ENCODE measurements at places on chromosomes 16 and 17.

DNA sequence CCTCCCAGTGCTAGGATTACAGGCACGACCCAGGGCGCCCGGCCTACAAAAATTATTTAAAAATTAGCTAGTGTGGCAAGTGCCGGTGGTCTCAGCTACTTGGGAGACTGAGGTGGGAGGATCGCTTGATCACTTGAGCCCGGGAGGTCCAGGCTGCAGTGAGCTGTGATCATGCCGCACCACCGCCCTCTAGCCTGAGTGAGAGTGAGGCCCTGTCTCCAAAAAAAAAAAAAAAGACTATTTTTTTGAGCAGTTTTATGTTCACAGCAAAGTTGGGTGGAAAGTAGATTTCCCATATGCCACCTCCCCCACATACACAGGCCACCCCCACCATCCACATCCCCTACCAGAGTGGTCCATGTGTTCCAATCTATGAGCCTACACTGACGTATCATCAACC, 84.9 kb downstream of the MGAT5B start:
- no peak for DNase-seq

GRCh38 chr16:86494565-86495356, 15.6 kb upstream of the FOXF1 start:
- DNase-seq = no peak

DNA sequence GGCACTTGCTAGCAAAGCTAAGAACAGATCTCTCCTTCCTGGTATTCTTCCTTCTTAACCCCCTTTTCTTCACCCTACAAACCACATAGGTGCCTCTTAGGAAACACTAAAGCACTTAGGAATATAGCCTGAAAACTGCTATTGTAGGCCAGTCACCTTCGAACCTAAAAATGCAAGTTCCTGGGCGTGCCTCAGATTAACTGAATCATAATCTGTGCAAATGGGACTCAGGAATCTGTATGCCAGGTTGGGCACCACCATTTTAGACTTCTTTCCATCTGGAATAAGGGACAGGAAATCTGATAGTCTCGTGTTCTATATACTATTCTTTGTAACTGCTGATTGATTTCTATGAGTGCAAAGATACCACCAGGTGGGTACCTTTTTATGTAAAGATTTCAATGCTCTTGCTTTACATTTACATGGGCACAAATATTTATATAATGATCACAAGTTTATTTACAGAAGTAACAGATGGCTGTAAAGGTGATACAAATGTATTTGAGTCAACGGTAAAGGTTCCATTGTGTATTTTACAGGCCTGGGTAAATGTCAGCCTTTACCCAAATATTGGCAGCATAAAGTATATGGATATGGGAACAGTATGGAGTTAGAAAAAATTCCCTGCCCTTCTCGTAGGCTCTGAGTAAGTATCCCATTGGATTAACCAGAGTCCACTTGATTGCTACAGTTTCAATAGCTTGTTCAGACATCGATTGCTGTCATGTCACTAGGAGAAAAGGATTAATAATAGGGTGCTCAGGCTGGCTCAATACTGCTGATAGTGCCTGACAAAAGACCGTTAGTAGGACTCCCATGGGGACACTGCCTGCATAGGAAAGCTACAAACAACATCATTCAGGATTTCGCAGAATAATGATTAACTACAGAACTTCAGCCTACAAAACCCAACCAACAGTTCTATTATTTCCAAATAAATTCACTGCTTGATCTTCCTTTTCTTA, 124.7 kb downstream of the SNX11 start:
- DNase-seq = peak; percentile 93

- peak; percentile 87 for DNase-seq
These were observed 79.6 kb upstream of the CACNG5 start for GRCh38 chr17:66755101-66755943.

DNA sequence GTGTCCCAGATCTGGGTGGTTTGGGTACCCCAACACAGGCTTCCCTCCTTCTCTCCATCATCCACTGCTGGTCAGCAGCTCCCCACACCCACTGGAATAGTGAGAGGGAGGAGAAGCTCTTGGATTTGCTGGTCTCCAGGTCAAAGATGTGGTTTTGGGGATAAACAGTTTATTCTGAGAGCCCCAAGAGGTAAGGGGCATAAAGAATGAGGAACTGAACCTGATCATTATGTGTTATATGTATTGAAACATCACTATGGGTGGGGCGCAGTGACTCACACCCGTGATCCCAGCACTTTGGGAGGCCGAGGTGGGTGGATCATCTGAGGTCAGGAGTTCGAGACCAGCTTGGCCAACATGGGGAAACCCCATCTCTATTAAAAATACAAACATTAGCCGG, 3.9 kb downstream of the DPEP2 start:
- no peak for DNase-seq

DNA sequence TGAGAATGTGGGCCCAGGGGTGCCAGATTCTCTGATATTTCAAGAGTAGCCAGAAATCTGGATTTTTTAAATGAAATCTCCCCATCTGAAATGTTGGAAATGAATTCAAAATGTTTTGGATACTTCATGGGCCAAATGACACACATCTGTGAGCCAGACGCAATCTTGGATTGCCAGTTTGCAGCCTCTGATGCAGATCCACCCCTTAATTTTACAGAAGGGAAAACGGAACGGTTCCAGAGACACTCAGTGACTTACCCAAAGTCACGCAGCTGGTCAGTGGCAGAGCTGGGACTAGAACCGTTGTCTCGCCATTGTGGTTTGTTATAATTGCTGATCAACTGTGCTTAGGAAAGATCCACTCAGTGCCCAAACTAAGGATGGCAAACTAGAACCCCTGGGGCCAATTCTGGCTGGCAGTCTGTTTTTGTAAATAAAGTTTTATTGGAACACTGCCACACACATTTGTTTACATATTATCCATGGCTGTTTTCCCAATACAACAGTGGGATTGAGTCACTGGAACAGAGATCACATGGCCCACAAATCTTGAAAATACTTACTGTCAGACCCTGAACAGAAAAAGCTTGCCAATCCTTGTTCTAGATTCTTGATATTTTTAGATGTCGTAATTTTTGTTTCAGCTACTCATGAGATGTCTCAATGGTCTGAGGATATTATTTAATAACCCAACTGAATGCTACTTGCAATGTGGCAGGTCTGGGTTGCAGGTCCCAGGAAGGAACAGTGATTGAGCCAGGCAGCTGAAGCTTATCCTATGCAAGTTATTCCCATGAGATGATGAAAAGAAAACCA, 143.8 kb downstream of the AXIN2 start:
- no peak for DNase-seq

GRCh38 chr17:15882777-15883176, 62.2 kb upstream of the ADORA2B start:
- DNase-seq = no peak

All from DMS53 (cell line).